Activated CD4-positive, alpha-beta T cell treated with anti-CD3 and anti-CD28 coated beads, Interleukin-2, amount 50 U/mL, for 16 hours (primary cell): ENCODE measurements at places on chromosomes 13 and 19.
A peak's percentile ranks its signal among the peaks of the same experiment; 100 is the strongest.

GRCh38 chr13:26710166-26710565, 50.4 kb downstream of the GPR12 start:
- no peak for DNase-seq

DNA sequence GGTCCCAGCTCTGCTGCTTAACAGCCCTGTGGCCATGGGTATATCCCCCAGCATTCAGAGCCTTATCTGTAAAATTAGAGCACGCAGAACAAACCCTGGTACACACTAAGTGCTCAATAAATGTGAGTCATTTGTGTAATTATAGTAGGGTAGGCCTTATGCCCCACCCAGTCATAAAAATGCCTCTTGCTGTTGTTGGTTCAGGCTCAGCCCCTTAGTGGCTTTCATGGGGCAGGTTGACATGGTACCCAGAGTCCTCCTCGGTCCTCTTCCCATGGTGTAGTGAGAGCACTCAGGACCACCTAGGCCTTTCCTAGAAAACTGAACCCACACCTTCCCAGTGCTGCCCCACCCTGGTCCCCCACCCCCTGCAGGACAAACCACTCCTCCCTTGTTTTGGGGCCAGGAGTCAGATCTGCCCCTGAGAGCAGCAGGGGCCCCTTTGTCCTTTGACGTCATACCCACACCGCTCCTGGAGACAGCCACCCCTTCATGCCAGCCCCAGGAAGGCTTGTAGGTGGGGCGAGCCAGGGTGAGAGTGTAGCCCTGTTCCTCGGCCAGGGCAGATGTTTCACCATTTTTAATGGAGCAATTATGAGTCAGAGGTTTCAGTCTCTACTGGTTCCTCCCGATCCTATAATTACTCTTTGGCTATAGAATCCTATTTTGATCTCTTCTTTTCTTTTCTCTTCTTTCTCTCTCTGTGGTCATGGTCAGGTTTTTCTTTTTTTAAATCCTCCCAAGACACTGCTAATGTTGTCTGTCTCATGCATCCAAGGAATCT, 36.8 kb downstream of the ACTN4 start:
- peak; percentile 82 for DNase-seq

- DNase-seq: no peak
Measured at GRCh38 chr13:75635101-75635827, 866 bp upstream of the LMO7 start.

- no peak for DNase-seq
Measured at GRCh38 chr13:92649140-92649813, 577.3 kb upstream of the GPC6 start.

- no peak for DNase-seq
Measured at GRCh38 chr13:111232191-111232590, 88.3 kb upstream of the TEX29 start.
